ENCODE measurements at places on chromosomes 12 and 14.

DNA sequence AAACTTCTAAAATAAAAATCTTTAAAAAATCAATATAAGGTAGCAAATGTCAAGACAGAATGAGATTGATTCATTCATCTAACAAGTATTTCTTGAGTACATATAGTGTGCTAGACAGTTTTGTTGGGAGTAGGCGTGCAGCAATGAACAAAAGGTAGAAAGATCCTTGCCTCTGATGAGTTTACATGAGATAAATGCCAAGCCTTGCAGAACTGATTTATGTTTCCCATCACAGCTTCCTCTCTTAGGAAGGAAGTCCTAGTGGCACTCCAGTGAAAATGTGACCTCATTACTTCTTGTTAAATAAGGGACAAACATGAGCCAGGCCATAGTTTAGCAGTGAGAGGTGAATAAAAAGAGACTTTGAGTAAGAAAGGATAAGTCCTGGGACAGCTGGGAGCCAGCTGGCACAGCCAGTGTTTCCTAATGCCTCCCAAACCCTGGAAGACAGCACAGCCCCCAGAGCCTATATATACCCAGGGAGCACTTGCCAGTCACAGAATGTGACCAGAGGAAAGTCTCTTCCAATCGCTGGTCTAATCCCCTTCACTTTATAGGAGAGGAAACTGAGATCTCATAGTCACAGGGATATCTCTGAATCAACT is 4.7 kb upstream of the COCH start:
- no peak for DNase-seq

DNA sequence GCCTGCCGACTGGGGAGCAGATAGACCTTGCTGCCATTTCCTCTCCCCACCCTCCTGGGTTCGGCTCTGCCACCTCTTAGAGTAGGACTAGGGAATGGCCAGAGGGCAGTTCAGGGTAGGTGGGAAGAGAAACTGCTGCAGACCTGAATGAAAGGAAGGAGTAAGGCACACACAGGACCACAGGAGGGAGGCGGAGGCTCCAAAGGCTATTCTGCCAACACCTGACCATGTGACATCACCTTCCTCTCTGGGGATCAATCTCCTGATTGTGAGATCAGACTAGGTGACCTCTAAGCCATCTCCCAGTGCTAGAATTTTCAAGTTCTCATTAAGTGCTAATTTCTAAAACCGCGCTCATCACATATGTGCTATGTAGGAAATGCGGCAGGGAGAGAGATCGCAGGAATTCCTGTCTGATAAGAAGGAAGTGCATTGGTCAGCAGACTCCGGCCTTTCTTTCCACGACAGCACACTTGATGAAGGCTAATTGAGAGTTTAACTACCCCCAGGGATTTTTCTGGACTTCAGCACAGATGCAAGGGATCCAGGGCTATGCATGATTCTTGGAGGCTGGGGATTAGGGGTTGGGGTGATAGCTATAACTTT is 11.5 kb upstream of the TSPAN11 start:
- no peak for DNase-seq

GRCh38 chr12:90020881-90021280 is 312.2 kb upstream of the ATP2B1 start:
- no peak for DNase-seq

DNA sequence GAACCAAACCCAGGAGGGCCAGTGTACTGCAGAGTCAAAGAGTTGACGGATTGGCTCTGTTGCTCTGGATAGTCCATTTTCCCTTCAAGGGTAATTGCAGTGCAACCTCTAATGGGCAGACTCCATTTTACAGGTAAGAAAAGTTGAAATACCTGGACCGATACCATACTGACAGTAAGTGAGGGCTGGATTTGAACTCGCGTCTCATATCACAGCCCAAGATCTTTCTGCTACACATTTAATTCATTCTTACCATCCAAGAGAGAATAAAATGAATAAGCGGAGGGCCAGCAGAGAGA is 356 bp upstream of the ZC3H14 start:
- no peak for DNase-seq

GRCh38 chr12:75774261-75775052 is 257.1 kb downstream of the PHLDA1 start:
- DNase-seq: no peak

GRCh38 chr12:59119676-59120075 is 199.4 kb upstream of the LRIG3 start:
- DNase-seq: no peak

GRCh38 chr14:82067221-82067875 is 533.7 kb upstream of the SEL1L start:
- peak; percentile 98 for DNase-seq

- no peak for DNase-seq
Observed at GRCh38 chr14:42130815-42131214, 524.1 kb downstream of the LRFN5 start.

GRCh38 chr12:105671720-105672119 is 341.2 kb downstream of the C12orf75 start:
- no peak for DNase-seq

- DNase-seq: peak; percentile 89
Observed at GRCh38 chr12:12684375-12685106, 11.4 kb downstream of the GPR19 start.

GRCh38 chr14:61257469-61258057 is 23.6 kb downstream of the TMEM30B start:
- peak; percentile 99 for DNase-seq

DNA sequence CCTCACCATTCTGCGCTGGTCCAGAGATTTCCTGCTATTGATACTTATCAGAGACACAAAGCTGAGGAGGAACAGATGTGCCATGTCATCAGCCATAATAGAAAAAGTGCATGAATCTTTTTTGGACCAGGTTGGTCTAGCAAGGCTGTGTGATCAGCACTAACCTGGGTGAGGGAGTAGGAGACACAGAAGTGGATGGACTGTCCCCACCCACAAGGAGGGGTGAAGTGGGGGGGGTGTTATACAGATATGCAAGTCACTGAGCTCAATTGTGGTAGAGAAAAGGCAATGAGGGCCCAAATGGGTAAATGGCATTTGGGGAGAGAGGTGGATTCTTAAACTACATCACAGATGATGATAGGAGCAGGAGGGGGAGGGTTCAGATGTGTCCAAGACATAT is 123.0 kb downstream of the SAMD4A start:
- DNase-seq: no peak

GRCh38 chr12:108815875-108816594 is 41.3 kb downstream of the SSH1 start:
- no peak for DNase-seq

DNA sequence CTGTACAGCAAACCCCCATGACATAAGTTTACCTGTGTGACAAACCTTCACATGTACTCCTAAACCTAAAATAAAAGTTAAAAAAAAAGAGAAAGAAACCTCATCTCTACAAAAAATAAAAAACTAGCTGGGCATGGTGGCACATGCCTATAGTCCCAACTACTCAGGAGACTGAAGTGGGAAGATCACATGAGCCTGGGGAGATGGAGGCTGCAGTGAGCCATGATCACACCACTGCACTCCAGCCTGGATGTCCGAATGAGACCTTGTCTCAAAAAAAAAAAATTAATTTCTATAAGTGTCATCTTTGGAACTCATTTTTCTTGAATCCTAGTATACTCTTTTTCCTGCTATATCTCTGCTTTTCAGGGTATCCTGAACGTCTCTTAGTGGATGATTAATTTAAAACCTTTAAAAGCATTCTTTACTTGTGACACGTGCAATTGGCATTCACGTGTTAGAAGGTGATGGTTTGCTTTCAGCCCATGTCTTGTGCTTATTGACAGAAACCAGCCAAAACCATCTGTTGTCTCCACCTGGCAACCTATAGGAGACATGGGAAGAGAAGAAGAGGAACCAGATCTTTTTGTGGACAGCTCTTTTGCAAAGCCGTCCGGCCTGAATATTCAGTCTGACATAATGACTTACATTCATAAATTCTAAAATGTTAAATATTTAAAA is 30.6 kb upstream of the PPFIBP1 start:
- DNase-seq: no peak

GRCh38 chr12:124236625-124237031 is 58.3 kb upstream of the RFLNA start:
- DNase-seq: no peak

DNA sequence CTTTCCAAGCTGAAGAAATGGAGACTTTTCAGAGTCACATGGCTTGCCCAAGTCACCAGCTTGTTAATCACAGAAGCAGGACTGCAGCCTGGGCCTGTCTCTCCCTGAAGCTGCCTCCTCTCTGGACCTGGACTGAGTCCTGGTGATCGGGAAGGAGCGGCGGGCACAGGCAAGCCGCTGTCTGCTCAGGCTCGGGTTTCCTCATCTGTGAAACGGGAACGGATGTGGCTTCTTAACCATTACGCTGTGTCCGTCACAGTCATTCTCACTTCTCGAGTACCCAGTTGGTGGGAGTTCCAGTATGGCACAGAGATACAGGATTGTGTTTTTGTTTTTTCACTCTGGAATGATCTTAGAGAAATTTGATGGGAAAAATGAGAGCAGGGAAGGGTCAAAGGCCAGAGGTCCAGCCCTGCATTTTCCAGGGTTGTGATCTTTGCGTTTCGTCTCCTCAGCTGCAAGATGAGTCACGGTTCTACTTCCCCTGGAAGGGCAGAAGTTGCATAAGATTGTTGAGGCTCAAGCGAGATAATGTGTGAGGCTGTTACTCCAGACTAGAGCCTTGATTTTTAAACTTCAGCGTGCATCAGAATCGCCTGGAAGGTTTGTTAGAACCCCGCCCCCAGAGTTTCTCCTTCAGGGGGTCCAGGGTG is 7.6 kb upstream of the LRTM2 start:
- DNase-seq: no peak

DNA sequence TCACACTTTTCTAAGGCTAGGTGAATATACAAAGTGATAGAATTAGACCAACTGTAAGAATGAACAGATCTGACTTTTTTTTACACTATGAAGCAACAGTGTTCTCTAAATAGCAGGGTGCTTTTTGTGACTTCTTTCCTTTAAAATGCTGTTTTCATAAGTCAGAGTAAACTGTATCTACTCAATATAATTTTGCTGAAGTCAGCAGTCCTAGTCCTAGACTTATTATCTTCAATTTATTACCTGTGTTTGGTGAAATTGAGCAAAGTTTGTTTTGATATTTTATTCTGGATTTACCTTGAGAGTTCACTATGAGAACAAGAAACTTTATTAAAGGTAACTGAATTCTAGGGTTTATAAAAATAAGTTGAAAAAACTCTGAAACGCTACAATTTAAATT is 651.3 kb upstream of the MIS18BP1 start:
- DNase-seq: no peak

- DNase-seq: no peak
Observed at GRCh38 chr12:132483612-132484011, 6.3 kb upstream of the FBRSL1 start.

DNA sequence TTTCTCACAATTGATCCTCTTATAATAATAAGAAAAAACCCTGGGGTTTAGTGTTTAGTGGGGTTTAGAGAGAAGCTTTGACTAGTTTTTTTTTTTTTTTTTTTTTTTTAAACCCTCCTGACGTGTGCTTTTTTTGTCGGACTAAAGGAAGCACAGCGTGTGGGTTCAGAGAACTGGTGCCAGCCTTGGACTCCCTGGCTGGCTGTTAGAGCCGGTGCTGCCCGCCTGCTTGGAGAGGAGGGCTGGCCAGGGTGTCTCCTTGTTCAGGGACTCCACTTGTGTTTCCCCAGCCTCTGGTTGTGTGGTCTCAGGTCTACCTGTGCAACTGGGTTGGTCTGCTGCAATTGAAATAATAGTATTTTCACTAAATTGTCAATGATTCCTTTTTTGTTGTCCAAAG is 54.1 kb upstream of the ASPG start:
- DNase-seq: no peak

GRCh38 chr12:113202300-113203075 is 17.0 kb downstream of the RITA1 start:
- no peak for DNase-seq

DNA sequence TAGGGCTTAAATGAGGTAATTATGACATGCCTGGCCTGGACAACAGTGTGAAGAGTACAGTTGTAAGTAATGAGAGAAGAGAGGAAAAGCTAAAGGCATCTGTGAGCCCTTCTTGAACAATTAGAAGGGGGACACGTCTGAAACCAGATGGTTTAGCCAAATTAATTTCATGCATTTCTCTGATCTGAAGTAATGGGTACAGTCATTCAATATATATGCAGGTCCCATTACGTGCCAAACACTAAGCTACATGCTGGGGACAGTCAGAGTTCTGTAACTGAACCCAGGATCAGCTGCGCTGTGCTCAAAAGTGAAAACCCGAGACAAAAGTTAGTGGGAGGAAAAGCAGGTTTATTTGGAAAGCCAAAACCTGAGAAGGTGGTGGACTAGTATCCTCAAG is 207.2 kb upstream of the TMTC1 start:
- DNase-seq: no peak

DNA sequence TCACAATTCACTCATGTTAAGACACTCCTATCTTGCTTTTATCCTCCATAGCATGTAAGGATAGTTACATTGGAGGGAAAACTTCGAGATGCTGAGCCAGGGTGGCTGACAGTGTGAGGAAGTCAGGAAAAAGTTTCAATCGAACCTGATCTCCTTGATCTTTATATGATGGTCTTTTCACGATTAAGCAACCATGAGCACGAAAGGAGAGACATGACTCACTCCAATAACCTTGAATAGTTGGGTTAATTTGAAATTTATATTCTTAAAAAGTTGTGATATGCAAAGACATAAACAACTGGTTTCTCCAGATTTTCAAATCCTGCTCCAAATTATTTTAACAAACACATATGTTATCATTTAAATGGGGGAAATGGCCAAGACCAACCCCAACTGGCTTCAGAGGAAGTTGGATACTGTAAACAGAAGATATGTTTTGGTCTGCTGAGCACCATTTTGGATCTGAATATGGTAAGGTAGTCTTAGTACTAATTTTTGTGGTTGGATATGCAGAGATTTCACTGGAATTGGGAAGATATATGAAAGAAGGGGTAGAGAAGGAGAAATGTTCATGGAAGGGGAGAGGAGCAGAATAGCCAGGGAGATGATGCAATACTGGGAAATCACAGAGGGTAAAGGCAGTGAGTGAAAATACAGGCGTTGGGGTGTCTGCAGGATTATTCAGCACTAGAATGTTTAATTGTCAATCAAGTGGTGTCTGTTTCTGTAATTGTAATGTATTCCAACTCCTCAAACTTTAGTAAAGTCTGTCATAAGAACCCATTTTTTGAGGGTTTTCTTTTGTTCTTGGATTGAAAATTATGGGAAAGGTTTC is 185.2 kb upstream of the SLC38A2 start:
- no peak for DNase-seq

DNA sequence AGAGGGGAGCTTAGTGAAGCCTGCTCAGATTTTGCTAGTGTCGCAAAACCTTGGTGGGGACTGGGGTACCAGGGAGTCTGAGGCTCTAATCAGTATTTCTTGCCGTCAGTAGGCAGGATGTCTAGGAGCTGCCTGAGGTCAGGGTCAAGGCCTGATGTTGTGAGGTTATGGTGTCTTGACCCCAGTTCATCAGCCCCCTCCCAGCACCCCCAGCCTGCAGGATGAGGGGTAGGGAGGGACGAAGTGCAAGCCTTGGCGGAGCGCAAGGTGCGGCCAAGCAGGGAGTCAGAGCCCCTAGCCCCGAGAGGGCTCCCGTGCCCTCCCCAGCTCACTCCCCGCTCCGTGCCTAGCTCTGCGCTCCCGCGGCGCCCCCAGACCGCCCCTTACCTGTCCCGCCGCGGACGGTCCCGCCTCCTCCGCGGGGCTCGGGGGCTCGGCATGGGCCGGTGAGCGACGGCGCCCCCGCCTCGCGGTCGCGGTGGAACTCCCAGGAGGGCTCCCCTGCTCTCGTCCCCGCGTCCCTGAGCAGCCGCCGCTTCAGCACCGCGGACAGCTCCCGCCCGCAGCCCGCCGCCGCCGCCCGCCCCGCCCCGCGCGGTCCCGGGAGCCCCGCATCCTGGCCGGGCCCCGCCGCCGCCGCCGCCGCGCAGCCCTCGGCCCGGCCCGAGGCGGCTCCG is 347 bp downstream of the SYNDIG1L start:
- DNase-seq: no peak
